Activated B cell treated with CpG ODN at 0.5 μM for 24 hours (primary cell): ENCODE measurements at places on chromosomes 1 and 21. TPM values are rescaled to one million over a fixed set of nuclear protein-coding genes. Genes with fewer than 3 reads are reported as not detected.

OR2L3 gene
- total RNA-seq, result not detected in 2 replicates

TNFRSF1B gene
- 89.0 and 98.6 TPM in 2 replicates for total RNA-seq

SLC22A15 gene
- total RNA-seq, result 4.1 and 4.6 TPM in 2 replicates

GRCh38 chr1:43932786-43933385 is 715 bp upstream of the ARTN start:
- H3K27me3 ChIP-seq, result peaks cover 22% of the 10 kb centered on the region
- H3K27ac ChIP-seq, result no peak overlapping the region
- DNase-seq, result no peak
- H3K36me3 ChIP-seq, result no peaks in the 10 kb centered on the region

GRCh38 chr1:203340112-203340790 is 10.7 kb downstream of the FMOD start:
- no peak for DNase-seq
- H3K4me1 ChIP-seq, result peaks cover 21% of the 10 kb centered on the region
- H3K36me3 ChIP-seq, result no peaks in the 10 kb centered on the region
- H3K4me3 ChIP-seq, result no peak overlapping the region
- H3K27ac ChIP-seq, result no peak overlapping the region

KCNN3 gene
- total RNA-seq, result 0.44 and 1.1 TPM in 2 replicates

GNG4 gene
- total RNA-seq, result 2.2 and 2.3 TPM in 2 replicates

GBP5 gene
- total RNA-seq, result 19.9 and 22.8 TPM in 2 replicates

DNA sequence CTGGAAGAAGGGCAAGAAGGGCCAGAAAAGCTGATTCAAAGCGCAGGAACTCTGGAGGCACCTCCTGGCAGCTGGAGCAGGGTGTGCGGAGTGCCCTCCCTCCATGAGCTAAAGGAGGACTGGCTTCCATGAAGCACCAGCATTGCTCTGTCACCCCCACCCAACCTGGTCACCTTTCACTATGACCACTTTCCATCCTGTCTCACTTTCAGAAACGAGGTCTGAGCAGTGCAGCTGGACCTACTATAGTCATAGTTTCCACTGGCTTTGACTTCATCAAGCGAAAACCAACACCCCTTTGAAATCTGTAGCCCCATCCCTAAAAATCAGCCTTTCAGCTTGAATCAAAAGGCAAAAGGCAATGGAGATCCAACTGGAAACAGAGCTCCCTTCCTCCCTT is 84.8 kb upstream of the CACNA1E start:
- H3K36me3 ChIP-seq, result no peaks in the 10 kb centered on the region
- no peaks in the 10 kb centered on the region for H3K4me1 ChIP-seq
- H3K27me3 ChIP-seq, result peaks cover 4% of the 10 kb centered on the region
- DNase-seq, result no peak

DNA sequence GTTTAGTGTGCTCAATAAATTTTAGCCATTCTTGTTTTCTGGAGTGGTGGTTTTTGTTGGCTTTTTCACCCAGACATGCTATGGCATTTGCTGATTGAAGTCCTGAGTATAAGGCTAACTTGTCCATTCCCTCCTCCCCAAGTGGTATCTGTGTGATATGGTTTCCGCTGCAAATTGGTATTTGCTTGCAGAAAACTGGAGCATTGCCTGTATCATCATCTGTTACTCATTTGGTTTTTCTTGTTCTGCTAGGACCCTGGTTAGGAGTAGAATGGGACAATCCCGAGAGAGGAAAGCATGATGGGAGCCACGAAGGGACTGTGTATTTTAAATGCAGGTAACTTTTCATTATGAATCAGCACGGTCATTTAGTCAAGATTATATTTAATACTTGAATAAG is 34.0 kb downstream of the TBCE start:
- no peak overlapping the region for H3K27ac ChIP-seq
- no peak for DNase-seq
- H3K4me1 ChIP-seq, result no peaks in the 10 kb centered on the region
- H3K4me3 ChIP-seq, result no peak overlapping the region
- peaks cover 18% of the 10 kb centered on the region for H3K36me3 ChIP-seq

SLC45A3 gene
- total RNA-seq, result 6.9 and 7.4 TPM in 2 replicates

- no peaks in the 10 kb centered on the region for H3K36me3 ChIP-seq
- H3K4me3 ChIP-seq, result no peak overlapping the region
- H3K27me3 ChIP-seq, result peaks cover 13% of the 10 kb centered on the region
- H3K4me1 ChIP-seq, result peaks cover 7% of the 10 kb centered on the region
Measured at GRCh38 chr1:43011020-43011419, 52.4 kb upstream of the SLC2A1 start.

MIA3 gene
- 58.8 and 83.1 TPM in 2 replicates for total RNA-seq

DNA sequence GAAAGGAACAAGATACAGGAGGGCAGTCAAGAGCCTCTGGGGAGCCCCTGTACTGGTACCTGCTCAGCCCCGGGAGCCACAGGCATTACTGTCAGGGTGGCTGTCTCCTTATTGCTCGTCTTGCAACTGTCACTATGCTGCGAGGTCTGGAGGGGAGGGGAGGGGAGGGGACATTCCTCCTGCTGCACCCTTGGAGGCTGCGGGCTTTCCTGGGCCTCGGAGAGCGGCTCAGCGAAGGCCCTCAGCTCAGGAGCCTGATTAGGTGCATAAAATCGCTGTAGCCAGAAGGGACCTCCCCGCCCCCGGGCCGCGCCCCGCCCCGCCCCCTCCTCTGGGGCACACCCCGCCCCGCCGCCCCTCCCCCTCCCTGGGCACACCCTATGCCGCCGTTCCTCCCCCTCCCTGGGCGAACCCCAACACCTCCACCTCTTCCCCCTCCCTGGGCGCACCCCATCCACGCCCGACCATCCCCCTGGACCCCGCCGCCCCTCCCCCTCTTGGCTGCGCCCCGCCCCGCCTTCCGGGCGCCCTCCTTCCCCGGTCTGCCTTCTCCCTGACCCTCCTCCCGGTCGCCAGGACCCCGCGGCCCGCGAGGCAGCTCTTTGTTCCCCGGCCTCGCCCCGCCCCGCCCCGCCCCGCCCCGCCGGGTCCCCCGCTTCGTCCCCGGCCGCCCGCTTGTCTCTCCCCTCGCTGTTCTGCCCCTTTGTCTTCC is 35.5 kb downstream of the CACHD1 start:
- peak overlapping the region; percentile 84 for H3K4me3 ChIP-seq
- H3K4me1 ChIP-seq, result peaks cover 15% of the 10 kb centered on the region
- no peak overlapping the region for H3K27ac ChIP-seq
- peaks cover 22% of the 10 kb centered on the region for H3K27me3 ChIP-seq

MYOG gene
- total RNA-seq, result not detected in 2 replicates

HPDL gene
- 3.7 and 4.3 TPM in 2 replicates for total RNA-seq

GRCh38 chr1:31848381-31848897 is 32.6 kb upstream of the SPOCD1 start:
- peak overlapping the region; percentile 51 for H3K4me3 ChIP-seq
- no peaks in the 10 kb centered on the region for H3K36me3 ChIP-seq
- DNase-seq, result no peak
- no peaks in the 10 kb centered on the region for H3K27me3 ChIP-seq
- no peak overlapping the region for H3K27ac ChIP-seq
- H3K4me1 ChIP-seq, result peaks cover 37% of the 10 kb centered on the region

GRCh38 chr1:119384591-119384990 is 16.0 kb downstream of the HAO2 start:
- no peaks in the 10 kb centered on the region for H3K36me3 ChIP-seq
- no peak overlapping the region for H3K4me3 ChIP-seq
- H3K4me1 ChIP-seq, result no peaks in the 10 kb centered on the region

DIO1 gene
- total RNA-seq, result not detected in 2 replicates

IGSF21 gene
- not detected in 2 replicates for total RNA-seq

- H3K4me3 ChIP-seq, result peak overlapping the region; percentile 51
- H3K4me1 ChIP-seq, result peaks cover 97% of the 10 kb centered on the region
- peaks cover 25% of the 10 kb centered on the region for H3K36me3 ChIP-seq
- no peaks in the 10 kb centered on the region for H3K27me3 ChIP-seq
- no peak for DNase-seq
- peak overlapping the region; percentile 84 for H3K27ac ChIP-seq
Measured at GRCh38 chr1:40399984-40400704, 26.6 kb downstream of the SMAP2 start.

FAM163A gene
- total RNA-seq, result not detected in 2 replicates
